ENCODE measurements at places on chromosomes 1 and 21.

- DNase-seq, result peak; percentile 36
Measured at GRCh38 chr1:201557572-201557958, 18.6 kb downstream of the NAV1 start.

- DNase-seq, result no peak
Measured at GRCh38 chr21:41213021-41213420, 45.1 kb downstream of the BACE2 start.

GRCh38 chr1:199706826-199707606 is 320.5 kb upstream of the NR5A2 start:
- peak; percentile 58 for DNase-seq

- DNase-seq, result no peak
Measured at GRCh38 chr1:212110617-212111016, 75.1 kb downstream of the DTL start.

- DNase-seq, result no peak
Measured at GRCh38 chr1:55043011-55043410, 3.7 kb downstream of the PCSK9 start.
